ENCODE measurements at places on chromosomes 6 and 20.

DNA sequence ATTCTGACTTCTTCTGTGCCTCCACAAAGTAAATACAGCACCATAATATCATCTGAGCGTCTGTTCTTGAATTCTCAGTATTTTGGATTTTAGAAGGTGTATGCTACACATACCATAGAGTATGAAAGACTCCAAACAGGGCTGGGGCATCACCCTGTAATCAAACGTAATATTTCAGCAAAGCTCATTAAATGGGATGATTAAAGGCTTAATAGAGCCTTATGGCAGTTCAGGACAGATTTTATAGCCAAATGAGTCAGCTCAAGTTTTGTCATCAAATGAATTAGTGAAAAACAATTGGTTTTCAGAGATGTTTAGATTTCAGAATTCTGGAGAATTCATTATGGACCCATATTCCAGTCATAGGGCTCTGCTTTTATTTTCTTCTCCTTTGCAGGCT is 68.9 kb downstream of the TULP4 start:
- DNase-seq, result no peak

DNA sequence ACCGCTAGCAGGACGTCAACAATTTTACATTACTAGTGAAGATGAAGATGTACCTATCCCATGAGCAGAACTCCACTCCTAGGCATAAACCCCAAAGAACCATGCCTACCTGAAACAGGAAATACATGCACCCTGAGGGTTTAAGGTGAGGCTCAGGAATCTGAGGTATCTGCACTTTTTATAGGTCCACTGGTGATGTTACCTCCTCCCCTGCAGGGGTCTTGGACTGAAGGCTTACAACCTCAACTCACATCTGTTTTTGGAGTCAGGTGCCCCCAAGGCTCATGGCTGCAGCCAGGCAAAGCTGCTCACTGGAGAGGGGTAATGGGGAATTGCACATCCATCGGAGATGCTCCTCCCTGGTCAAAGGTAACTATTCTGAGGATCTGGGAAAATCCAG is 132.5 kb upstream of the TRAF3IP2 start:
- no peak for DNase-seq

- no peak for DNase-seq
These were observed 4.8 kb downstream of the OR12D1 start for GRCh38 chr6:29419516-29419915.

DNA sequence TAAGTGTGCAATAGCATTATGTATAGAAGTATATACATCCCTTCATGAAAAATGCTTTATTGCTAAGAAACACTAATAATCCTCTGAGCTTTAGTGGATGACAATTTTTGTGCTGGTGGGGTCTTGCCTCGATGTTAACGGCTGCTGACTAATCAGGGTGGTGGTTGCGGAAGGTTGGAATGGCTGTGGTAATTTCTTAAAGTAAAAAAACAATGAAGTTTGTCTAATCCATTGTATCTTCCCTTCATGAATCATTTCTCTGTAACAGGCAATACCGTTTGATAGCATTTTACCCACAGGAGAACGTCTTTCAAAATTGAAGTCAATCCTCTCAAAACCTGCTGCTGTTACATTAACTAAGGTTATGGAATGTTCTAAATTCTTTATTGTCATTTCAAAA is 816.5 kb upstream of the GJE1 start:
- no peak for DNase-seq

GRCh38 chr20:48601798-48602197 is 226.0 kb downstream of the PREX1 start:
- no peak for DNase-seq

DNA sequence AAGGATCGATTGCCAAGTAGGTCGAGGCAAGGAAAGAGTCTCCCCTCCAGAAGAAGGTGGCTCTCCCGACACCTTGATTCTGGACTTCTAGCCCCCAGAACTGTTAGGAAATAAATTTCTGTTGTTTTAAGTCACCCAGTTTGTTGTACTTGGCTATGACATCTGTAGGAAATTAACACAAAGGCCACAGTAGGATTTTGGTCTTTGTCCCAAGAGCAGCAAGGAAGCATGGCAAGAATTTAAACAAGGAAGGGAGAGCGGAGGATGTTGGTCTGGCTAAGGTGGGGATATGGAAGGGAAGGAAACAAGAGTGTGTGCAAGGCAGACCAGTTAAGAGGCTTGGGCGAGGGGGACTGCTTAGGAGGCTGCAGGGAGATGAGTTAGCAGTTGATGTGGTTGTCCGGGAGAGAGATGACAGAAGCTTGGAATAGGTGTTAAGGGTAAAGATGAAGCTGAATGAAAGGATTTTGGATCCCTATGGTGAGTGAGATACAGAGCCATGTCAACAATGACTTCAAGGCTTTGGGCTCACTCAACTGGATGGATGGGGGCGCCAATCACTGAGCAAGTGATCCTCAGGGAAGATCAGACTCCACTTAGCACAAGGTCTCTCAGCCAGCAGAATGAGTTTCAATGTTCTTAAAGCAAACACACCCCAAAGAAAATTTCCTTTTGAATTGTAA is 140.5 kb upstream of the ZNF217 start:
- no peak for DNase-seq

GRCh38 chr6:118770835-118771234 is 119.4 kb upstream of the CEP85L start:
- DNase-seq, result no peak

DNA sequence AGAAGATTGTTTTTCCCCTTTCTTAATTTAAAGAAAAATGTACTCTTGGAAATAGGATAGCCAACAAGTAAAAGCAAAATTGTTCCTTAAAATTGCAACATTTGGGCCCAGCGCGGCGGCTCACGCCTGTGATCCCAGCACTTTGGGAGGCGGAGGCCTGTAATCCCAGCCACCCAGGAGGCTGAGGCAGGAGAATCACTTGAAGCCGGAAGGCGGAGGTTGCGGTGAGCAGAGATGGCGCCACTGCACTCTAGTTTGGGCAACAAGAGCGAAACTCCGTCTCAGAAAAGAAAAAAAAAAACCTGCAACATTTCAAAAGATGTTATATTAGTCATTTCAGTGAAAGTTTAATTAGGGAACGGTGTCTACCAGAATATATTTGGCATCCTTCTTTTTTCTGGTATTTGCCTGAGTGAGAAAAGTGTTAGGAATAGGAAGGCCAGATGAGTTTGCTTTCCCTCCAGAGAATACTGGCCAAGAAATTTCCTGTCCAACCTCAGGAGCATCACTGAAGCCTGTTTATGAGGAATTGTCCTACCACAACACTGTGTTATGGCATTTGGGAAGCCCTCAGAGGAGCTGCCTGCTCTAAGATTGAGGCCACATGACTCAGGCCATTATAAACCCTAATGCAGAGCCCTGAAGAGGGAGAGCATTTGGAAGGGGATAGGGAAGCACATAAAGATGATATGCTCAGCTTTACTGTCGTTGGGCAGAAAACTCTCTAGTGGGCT is 1.2 kb upstream of the GJA1 start:
- DNase-seq, result no peak

GRCh38 chr6:149182262-149182661 is 135.2 kb upstream of the TAB2 start:
- no peak for DNase-seq

GRCh38 chr20:46151936-46152335 is 33.8 kb downstream of the CD40 start:
- no peak for DNase-seq

DNA sequence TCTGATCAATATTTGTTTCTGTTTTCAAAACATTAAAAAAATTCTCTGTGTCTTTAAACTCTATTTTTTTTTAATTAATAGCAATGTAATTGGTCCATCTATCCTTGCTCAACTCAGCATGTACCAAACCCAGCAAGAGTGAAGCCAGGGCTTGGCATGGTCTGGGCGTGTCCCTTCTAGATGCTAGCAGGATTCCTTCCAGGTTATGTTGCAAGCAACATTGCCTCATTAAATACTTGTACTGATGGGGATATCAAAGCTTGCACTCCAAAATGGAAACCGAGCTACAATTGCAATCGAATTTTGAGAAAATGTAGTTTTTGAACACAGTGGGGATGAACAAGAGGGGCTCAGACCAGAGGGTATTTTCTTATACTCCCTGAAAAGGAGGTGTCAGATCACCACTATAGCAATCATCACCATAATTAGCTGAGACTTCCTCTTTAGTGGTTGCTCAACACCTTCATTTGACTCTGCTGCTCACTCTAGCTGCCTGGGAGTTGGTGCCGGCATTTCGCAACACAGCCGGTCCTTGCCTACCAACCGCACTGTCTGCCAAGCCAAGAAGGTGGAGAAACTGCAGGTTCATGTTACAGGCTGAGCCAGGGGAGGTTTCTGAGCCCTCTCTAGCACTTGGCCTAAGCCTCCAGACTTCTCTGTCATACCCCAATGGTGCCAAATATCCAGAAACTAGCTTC is 67.8 kb upstream of the RALGAPA2 start:
- DNase-seq, result no peak

DNA sequence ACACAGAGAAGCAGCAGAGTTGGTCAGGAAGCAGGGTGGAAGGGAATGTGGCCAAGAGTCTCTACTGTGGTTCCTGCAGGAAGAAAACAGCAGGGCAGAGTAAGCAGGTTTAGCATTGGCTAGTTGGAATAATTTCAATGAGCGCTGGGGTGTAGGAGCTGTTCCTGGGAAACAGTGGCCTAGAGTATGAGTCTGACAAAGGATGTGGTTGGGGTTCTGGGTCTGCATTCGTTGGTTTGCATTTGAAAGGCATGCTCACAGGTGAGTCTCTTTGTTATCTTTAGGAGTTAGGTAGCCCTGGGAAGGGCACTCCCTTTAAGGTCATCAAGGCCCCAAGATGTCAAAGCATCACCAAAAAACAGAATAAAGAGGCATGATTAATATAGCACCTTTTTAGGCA is 911.6 kb upstream of the SLC35B3 start:
- no peak for DNase-seq

DNA sequence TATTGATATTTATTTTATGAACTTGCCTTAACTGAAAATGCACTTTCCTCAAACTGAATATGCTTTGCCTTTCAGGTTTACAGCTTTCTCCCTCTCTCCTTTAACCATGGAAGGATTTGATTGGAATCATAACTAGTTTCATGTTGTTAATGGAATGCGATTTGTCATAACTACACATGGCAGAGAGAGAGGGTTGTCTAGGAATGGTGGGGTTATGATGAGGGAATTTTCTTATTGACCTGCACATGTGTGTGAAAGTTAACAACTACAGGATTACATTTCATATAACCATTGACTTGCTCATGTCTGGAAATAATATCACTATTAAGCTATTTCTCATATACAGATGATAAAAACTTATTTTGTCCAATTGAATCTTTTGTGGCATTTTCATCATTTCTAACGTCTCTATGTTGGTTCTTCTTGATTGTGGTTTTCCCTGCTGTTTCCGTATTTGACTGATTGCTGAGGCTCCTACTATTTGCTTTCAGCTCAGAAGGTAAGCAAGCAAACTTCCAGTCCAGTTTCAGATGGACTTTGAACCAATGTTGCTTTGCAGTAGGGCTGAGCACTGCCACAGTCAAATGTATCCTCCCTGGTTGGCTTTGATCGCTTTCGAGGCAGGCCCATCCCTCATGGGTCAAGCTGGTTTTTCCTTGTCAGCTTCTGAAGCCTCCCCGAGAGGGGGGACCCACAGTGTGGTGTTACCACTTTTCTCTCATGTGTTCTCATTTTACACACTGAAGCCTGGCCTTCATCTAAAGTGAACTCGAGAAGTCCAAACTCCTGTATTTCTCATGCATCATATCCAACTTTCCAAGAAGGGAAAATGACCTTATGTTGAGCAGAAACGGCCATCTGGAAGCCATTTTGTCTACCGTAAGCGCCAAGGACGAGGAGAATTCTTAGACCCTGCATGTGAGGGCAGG is 7.6 kb upstream of the CCN2 start:
- DNase-seq, result no peak

DNA sequence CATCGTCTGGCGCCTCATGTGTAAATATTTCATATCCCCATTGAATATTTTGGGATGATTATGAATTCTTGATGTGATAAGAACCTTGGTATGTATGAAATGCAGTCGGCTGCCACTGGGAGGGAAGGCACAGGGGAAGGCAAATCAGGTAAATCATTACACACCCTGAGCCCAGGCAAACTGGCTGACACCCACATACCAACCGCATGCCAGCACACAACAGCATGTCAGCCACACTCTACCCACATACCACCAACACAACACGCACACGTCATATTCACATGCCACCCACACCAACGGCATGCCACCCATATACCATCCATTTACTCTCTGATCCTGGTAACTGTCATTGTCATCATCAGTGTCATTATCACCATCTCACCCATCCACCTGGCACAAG is 28.3 kb upstream of the MDGA1 start:
- no peak for DNase-seq
